Fibroblast of skin of left biceps (primary cell): ENCODE measurements at places on chromosomes 7 and 10.

DNA sequence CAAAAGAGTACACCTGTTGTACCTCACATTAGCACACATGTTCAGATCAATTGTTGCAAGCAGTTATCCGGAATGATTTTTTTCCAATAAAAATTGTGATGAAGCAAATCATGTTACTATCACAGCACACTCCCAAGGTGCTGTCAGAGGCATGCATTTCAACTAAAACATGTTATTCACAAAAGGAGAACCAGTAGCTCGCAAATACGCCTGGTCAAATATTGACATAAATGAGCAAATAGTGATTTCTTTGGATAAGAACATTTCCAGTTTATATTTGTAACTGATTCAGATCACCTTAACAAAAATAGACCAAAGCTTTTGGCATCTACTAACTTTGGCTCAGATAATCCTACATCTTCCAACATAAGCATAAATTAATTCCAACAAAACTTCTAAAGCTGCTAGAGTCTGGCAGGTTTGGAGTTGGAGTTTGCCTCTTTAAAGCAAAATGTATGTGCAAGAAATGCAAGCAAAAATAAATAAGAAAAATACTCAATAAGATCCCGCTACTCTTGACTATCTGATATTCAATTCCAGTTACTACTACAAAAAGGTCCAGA is 208.0 kb downstream of the SFMBT2 start:
- DNase-seq = no peak

DNA sequence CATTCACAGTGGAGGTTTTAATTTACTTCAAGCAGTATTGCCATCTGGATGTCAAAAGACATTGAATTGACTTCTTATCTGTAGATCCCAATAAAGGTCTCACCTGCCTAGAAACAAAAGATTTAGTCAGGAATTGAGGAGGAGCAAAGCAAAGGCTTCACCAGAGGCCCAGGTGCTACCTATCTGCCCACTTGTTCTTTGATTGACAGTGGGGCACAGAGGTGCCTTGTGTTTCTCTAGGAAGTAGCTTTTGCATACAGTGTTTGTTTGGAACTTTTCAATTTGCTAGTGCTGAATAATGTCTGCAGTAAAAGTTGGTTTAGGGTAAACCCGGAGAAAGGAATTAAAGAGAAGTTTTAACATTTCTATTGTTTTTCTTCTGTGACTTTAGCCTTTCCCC is 40.4 kb downstream of the AUTS2 start:
- no peak for DNase-seq

- DNase-seq = no peak
Measured at GRCh38 chr7:110633313-110633712, 457.6 kb upstream of the LRRN3 start.

DNA sequence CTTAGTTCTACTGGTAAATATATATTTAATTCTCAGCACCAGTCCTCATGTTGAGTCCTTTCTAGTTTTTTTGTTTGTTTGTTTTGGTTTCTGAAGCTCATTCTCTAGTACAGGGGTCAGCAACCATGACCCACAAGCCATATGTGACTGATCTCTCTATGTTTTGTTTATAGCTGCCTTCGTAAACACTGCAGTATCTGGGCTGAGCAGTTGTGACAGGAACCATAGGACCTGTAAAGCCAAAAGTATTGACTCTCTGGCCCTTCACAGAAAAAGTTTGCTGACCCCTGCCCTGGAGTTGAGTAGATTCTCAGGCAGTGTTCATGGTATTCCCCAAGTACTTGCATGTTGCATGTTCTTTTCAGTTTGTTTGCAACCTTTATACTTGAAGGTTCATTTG is 20.8 kb downstream of the NET1 start:
- DNase-seq = no peak

GRCh38 chr7:148256433-148256832 is 334.1 kb upstream of the C7orf33 start:
- DNase-seq = no peak

- no peak for DNase-seq
Measured at GRCh38 chr7:48428091-48428684, 256.9 kb downstream of the ABCA13 start.

DNA sequence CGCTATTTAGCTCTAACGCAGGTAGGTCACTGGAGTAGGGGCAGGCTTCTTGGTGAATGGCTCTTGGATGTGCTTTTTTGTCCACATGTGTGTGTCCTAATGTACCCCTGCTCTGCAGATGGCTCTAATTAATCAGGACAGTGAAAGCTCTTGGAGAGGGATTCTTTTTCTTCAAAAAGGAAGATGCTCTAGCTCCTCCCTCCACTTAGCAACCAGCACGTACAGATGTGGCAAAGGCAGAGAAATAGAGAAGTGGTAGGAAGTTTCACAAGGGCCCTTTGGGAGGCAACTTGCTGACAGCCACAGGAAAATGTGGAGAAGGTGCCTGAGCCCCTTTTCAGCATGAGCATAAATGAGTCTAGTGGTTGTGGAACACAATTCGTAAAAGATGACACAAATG is 221.7 kb downstream of the PLXNA4 start:
- peak; percentile 47 for DNase-seq

DNA sequence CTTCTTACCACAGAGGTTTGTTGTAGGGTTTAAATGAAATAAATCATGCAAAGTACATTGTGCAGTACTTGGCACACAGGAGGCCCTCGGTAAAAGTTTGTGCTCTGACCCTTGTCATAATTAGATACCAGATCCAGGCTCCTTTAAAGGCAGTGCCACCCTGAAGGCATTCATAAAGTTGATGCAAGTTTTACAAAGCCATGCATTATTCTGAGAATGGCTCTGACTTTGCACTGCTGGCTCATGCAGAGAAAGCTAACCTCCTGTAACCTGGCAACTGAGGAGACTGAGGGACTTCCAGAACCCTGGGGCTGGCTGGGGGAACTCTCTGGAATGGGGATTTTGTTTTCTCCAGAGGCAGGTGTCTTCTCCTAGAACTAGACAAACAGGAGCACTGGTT is 570.9 kb downstream of the CCSER2 start:
- no peak for DNase-seq

GRCh38 chr7:137685433-137686164 is 161.2 kb downstream of the DGKI start:
- no peak for DNase-seq

- DNase-seq = no peak
Measured at GRCh38 chr10:77293773-77294172, 343.8 kb downstream of the KCNMA1 start.

GRCh38 chr7:12635830-12636229 is 51.6 kb upstream of the ARL4A start:
- no peak for DNase-seq

DNA sequence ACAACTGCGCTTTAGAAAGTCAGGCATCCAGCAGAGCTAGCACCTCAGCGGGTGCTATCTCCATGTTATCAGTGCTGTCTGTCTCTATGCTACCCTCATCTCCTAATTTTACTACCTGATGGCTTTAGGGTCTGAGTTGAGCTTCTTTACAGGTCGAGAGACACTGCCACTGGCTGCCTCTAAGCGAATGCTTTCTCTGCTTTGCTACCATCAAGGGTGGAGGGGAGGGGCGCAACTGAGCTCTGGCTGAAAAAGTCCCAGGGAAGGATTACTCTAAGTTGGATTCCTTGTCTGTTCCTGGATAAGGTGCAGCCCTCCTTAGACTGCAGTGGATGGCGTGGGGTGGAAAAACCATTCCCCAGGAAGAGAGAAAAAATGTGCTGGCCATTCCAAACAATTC is 105.7 kb downstream of the CDK14 start:
- no peak for DNase-seq

GRCh38 chr10:101007915-101008822 is 8.6 kb downstream of the LZTS2 start:
- DNase-seq = no peak

DNA sequence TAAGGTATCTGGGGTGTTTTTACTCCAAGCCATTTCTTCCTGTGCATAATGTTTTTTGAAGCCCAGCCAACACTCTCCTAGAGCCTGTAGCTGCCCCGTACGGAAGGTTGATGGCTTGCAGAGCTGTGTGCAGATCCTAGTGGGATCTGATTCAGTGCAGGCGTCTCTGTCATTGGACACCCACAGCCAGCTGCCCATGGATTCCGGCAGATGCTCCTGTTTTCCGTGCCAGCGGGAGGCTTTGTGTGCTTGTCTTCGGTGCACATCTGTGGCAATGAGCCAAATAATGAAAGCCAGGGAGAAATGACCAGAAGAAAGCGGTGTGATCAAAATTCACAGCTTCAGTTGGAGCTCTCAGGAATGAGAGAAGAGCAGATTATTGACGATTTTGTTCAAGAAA is 426.4 kb downstream of the TYW1 start:
- DNase-seq = no peak

- DNase-seq = no peak
Measured at GRCh38 chr7:22351878-22352277, 5.1 kb downstream of the RAPGEF5 start.

GRCh38 chr10:15448598-15448997 is 77.5 kb upstream of the FAM171A1 start:
- DNase-seq = no peak

GRCh38 chr7:159280008-159280407 is 135.3 kb upstream of the VIPR2 start:
- DNase-seq = no peak

DNA sequence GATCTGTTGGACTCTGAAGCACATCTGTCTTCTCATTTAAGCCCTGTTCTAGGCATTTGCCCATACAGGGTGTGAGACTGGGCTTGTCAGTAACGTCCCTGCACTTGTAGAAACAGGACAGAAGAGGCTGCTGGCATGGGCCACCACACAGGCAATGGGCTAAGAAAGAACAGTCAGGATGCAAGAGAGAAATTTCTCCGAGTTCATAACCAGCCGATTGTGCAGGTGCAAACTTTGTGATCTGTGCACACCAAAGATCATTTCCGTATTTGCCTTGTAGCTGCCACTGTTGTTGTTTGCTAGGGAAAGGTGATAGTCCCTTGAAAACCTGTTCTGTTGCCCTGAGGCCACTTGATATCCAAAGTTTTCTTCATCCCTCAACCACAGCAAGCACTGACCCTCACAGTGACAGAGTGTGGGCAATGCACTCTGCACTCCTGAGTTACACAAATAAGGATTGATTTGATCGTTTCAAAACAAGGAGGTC is 20.3 kb downstream of the KLF6 start:
- no peak for DNase-seq

- DNase-seq = peak; percentile 57
Measured at GRCh38 chr10:13346283-13347042, 1.6 kb downstream of the SEPHS1 start.

GRCh38 chr10:91340613-91341362 is 69.4 kb upstream of the HECTD2 start:
- peak; percentile 81 for DNase-seq

- no peak for DNase-seq
Measured at GRCh38 chr10:67385566-67385965, 310.4 kb downstream of the CTNNA3 start.

- DNase-seq = no peak
Measured at GRCh38 chr7:92680442-92680841, 90.3 kb upstream of the FAM133B start.

DNA sequence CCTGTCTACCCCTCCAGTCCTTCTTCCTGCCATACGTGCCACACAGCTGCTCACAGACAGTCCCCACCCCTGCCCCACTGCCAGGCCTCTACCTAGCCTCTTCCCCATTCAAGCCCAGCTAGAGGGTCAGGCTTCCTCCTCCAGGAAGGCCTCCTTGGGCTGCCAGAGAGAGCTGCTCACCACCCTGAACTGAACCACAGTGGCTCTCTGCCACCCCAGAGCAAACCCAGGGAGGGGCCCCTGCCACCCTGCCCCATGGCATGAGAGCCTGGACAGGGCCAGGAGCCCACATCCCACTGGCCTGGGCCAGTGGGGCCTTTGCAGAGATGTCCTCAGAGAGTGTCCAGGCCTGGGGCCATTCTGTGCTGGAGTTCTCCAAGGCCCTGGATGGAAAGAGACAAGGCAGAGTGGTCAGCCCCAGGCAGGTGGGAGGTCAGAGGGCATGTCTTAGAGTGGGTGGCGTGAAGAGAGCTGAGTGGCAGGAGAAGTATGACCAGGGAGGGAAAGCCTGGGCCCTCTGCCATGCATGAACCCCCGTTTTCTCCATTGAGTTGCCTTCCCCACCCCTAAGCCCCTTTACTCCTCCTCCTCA is 40.4 kb downstream of the TMEM270 start:
- DNase-seq = no peak

GRCh38 chr10:95404462-95404858 is 113.7 kb upstream of the PDLIM1 start:
- DNase-seq = no peak

DNA sequence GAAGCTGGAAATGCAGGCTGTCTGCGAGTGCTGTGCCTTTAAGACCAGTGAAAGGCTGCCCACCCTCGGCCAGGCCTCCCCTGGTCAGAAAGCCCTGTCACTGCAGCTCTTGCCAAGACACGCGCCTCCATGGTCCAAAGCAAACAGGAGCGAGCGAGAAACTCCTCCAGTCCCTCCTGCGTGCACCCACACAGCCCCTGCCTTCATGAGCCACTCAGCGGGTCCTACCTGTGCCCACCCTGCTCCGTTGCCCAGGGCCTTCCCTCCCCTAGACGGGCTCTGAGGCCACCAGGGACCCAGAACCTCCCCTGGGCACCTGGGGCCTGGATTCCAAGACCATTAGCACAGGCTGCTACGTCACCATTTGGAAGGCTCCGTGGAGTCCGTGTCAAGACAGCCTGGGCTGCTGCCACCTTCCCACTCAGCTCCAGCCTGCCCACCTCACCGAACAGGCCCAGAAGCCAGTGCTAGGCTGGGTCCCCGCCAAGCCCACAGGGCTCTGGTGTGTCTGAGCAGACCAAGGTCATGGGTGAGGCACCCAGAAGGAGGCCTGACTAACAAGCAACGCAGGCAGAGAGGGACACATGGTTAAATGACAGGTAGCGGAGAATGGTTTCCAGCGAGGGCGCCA is 144.5 kb downstream of the NEURL1 start:
- DNase-seq = no peak

GRCh38 chr10:30026080-30026479 is 33.3 kb downstream of the JCAD start:
- no peak for DNase-seq

- no peak for DNase-seq
Measured at GRCh38 chr7:92567460-92567859, 22.7 kb downstream of the FAM133B start.

- peak; percentile 3 for DNase-seq
Measured at GRCh38 chr10:45418849-45419675, 45.0 kb downstream of the ALOX5 start.

DNA sequence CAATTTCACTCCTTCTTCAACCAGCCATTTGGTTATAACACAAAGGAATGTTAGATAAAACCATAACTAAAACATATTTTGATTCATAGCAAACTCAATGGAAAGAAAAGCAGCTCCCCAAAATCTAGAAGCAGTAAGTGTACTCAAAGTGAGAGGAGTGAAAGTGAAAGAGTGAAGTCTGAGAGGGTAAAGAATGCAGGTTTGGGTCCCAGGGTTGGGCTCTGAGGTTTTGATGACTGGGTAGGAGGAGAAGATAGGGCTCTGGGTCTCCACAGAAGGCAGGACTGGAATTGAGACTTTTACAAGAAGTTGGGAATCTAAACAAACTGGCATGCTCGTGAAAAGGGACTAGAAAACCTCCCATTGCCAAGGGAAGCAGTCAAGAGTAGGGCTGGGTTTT is 85.4 kb upstream of the RSU1 start:
- DNase-seq = no peak
